ENCODE measurements at places on chromosomes 5 and 9.

GRCh38 chr5:115673596-115673995, 47.8 kb upstream of the TMED7 start:
- DNase-seq = peak; percentile 32

- no peak for DNase-seq
Observed at GRCh38 chr5:8683496-8683895, 814.5 kb downstream of the MTRR start.

- DNase-seq = no peak
Observed at GRCh38 chr9:12648925-12649324, 44.3 kb upstream of the TYRP1 start.

GRCh38 chr5:6634788-6635430, 1.7 kb downstream of the SRD5A1 start:
- DNase-seq = no peak

GRCh38 chr9:130301483-130302286, 36.1 kb downstream of the HMCN2 start:
- no peak for DNase-seq

GRCh38 chr5:131212471-131213021, 41.8 kb downstream of the LYRM7 start:
- no peak for DNase-seq

DNA sequence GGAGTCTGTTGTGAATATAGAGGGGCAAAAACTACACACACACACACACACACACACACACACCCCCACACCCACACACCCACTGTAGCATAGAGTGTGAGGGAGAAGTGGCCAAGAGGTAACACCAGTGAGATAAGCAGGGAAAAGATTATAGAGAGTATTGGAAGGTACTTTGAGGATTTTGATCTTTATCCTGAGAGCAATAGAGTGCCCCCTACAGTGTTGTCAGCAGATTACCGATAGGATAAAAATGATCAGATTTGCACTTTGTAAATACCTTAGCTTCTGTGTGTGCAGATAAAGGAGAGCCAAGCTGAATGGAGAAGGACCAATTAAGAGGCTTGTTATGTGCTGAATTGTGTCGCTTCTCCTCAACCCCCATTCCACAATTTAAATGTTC, 32.3 kb downstream of the ERCC6L2 start:
- DNase-seq = no peak
